Naive thymus-derived CD8-positive, alpha-beta T cell (primary cell): ENCODE measurements at places on chromosomes 6 and 20. TPM values are rescaled to one million over a fixed set of nuclear protein-coding genes. Genes with fewer than 3 reads are reported as not detected.

GRCh38 chr20:51460569-51461265, 81.8 kb downstream of the NFATC2 start:
- H3K27ac ChIP-seq: peak overlapping the region; percentile 5
- no peak for DNase-seq
- no peaks in the 10 kb centered on the region for H3K27me3 ChIP-seq
- H3K4me1 ChIP-seq: peaks cover 5% of the 10 kb centered on the region

DNA sequence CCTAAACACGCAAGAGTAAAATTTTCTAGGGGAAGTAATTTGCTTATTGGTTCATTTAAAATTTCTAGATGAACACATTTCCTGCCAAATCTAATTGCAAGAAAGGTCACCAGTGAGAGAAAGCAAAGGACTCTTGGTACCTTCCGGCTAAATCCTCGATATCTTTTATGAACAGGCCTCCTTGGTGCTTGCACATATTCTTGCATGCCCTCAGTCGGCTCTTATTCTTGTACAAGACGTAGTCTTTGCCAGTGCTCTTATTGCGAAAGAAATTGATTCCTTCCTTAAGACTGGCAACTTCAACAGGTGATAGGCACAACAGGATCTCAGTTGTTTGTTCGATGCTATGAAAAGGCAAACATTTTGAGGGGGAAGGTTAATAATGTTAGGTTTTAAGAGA, 141.7 kb upstream of the CARMIL1 start:
- peaks cover 22% of the 10 kb centered on the region for H3K36me3 ChIP-seq
- DNase-seq: peak; percentile 25
- H3K4me1 ChIP-seq: peaks cover 42% of the 10 kb centered on the region
- H3K27me3 ChIP-seq: no peaks in the 10 kb centered on the region
- peak overlapping the region; percentile 86 for H3K4me3 ChIP-seq

Gene BMP2
- polyA plus RNA-seq: not detected

Gene FAM184A
- 0.51 TPM for polyA plus RNA-seq

DNA sequence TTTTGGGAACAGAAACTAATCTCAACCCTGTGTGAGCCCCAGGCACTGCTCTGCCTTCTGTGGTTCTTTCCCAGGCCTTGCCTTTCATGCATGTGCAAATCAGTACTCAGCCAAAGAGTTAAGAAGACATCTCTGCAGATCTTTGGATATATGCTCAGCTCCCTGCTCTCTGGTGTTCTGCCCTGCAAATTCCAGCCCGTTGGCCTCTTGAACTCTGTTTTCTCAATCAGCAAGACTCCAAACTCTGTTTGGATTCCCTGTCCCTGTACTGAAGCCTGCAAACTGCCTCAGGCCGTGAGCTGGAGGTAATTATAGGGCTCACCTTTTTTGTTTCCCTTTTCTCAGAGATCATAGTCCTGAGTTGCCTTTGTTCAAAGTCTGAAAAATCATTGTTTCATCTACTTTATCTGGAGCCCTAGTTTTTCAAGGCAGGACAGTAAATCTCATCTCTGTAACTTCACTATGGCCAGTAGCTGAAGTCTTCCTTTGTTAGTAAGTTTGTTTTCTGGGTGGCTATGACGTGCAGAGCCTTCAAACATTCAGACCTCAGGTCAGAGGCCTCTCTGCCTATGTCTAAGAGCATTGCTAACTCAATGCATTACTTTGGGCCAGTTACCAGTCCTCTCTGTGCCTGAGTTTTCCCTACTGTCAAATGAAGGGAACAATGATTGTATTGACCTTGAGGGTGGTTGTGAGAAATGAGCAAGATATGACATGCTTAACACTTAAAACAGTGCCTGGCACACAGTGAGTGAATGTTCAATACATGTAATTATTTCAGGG, 15.9 kb upstream of the MDFI start:
- H3K27ac ChIP-seq: no peak overlapping the region
- H3K36me3 ChIP-seq: no peaks in the 10 kb centered on the region
- peaks cover 7% of the 10 kb centered on the region for H3K4me1 ChIP-seq
- no peak for DNase-seq
- H3K4me3 ChIP-seq: no peak overlapping the region

DNA sequence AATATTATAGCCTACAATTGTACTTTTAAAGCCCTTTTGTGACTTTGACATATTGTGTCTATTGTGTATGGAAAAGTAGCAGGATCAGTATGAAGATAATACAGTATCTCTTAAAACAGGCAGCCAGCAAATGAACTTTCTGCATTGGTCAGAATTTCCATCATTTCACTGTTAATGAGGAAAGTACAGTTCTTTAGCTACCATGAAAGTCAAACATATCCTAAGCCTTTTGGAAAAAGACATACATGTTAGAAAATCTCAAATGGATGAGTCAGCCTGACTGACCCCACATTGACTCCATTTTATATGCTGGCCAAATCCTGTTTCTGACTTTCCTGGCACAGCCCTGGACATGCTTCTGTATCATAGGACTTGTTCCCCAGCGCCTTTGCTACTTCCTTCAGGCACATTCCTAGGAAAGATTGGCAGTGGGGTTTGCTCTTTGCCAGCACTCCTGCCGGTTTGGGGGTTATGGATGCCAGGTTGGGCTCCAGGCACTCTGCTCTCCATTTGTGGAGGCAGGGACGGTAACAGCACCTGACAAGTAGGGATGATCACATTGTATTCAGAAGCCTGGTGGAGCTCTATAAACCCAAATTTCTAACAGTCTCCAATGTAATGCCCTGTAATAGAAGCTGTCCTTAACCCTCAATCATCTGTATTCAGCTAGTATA, 43.7 kb downstream of the TOP1 start:
- H3K27me3 ChIP-seq: no peaks in the 10 kb centered on the region
- DNase-seq: no peak
- H3K27ac ChIP-seq: no peak overlapping the region
- no peaks in the 10 kb centered on the region for H3K36me3 ChIP-seq
- peaks cover 85% of the 10 kb centered on the region for H3K4me1 ChIP-seq

DNA sequence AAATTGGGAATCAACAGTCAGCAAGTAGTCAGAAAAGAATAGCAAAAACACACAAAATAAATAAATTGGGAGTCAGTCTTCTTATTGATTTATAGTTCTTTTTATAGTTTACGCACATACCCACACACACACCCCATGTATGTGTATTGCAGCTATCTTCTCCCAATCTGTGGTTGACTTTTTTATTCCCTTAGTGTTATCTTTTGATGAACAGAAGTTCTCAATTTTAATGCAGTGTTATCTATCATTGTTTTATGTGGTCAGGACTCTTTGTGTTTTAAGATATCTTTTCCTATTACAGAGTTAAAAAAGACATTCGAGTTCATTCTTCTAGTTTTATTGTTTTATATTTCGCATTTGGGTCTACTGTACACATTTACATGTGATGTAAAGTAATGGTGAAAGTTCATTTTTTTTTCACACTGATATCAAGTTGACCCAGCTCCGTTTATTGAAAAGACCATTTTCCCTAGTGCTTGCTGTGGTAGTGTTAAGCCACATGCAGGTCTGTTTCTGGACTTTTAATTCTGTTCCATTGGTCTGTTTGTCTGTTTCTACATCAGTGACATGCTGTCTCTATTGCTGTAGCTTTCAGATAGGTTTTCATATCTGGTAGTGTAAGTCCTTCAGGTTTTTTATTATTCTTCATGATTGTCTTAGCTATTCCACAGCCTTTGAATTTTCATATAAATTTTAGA, 78.4 kb downstream of the ZFAND3 start:
- DNase-seq: no peak
- H3K27me3 ChIP-seq: no peaks in the 10 kb centered on the region
- H3K36me3 ChIP-seq: peaks cover 22% of the 10 kb centered on the region
- no peak overlapping the region for H3K27ac ChIP-seq
- H3K4me1 ChIP-seq: peaks cover 22% of the 10 kb centered on the region

- peaks cover 23% of the 10 kb centered on the region for H3K36me3 ChIP-seq
- H3K4me3 ChIP-seq: no peak overlapping the region
- H3K27me3 ChIP-seq: no peaks in the 10 kb centered on the region
- H3K4me1 ChIP-seq: peaks cover 17% of the 10 kb centered on the region
Measured at GRCh38 chr6:144597511-144597910, 312.4 kb downstream of the UTRN start.

Gene NKX2-2
- not detected for polyA plus RNA-seq

DNA sequence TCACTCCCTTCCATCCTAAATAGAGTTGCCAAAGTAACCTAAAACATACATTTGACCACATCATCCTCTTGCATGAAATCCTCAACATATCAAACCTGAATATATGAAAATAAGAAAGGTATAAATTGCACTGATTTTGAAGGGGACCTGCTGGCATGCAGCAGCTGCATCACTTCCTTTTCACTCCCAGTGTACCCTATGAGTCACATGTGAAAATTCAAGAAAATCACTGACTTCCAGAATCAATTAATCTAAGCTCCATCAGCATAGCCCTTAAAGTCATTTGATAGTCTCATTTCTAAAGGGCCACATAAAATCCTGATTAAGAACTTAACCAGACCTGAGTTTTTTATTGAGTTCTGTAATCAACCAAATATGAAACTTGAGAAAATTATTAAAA, 24.3 kb downstream of the SNX14 start:
- no peak overlapping the region for H3K27ac ChIP-seq
- peaks cover 30% of the 10 kb centered on the region for H3K36me3 ChIP-seq
- no peak for DNase-seq
- no peak overlapping the region for H3K4me3 ChIP-seq
- no peaks in the 10 kb centered on the region for H3K27me3 ChIP-seq

GRCh38 chr20:14700639-14700960, 363.2 kb upstream of the FLRT3 start:
- H3K36me3 ChIP-seq: no peaks in the 10 kb centered on the region
- no peaks in the 10 kb centered on the region for H3K27me3 ChIP-seq
- no peak overlapping the region for H3K4me3 ChIP-seq

Gene TINAG
- not detected for polyA plus RNA-seq

GRCh38 chr20:44520881-44521280, 989 bp downstream of the SERINC3 start:
- no peaks in the 10 kb centered on the region for H3K36me3 ChIP-seq
- peaks cover 65% of the 10 kb centered on the region for H3K4me1 ChIP-seq
- no peaks in the 10 kb centered on the region for H3K27me3 ChIP-seq
- peak overlapping the region; percentile 90 for H3K4me3 ChIP-seq
- no peak for DNase-seq

Gene ZNF343
- 5.0 TPM for polyA plus RNA-seq

DNA sequence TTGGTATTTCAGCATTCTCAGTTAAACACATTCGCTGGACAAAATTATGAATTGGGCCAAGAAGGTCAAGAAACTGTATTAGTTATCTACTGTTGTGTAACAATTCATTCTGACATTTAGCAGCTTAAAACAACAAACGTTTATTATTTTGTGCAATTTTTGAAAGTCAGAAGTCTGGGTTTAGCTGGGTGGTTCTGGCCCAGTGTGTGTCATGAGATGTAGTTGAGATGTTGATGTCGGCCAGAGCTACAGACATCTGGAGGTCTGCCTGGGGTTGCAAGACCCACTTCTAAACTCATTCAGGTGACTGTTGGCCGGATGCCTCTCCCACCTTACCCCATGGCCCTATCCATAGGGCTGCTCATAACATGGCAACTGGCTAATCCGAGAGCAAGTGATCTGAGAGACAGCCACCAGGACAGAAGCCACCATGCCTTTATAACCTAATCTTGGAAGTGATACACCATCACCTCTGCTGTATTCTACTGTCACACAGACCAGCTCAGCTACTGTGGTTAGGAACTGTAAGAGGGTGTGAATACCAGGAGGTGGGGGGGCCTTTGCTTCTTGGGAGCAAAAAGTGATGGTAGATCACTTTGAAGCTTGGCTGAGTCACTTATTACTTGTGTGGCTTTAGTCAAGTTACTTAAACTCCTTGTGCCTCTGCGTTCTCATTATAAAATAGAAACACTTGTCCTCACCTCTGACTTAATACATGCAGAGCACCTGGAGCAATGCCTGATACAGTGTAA, 217.0 kb upstream of the MYLIP start:
- no peaks in the 10 kb centered on the region for H3K4me1 ChIP-seq
- peaks cover 5% of the 10 kb centered on the region for H3K27me3 ChIP-seq
- no peak overlapping the region for H3K4me3 ChIP-seq
- no peaks in the 10 kb centered on the region for H3K36me3 ChIP-seq
- no peak for DNase-seq

DNA sequence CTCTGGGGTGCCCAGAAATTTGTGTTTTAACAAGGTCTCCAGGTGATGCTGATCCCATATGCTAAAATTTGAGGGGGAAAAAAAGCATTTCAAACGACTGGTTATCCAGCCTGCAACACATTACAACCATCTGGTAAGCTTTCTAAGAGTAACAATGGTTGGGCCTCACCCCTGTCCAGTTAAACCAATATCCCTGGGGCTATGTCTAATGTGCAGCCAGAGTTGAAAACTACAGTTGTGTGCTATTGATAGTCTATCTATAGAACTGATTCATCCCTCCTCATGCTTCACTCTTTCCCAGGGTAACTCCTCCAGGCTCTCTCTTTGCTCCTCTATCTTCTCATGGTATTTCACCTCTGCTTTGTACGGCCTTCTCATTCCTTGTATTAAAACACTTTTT, 458.3 kb downstream of the MMUT start:
- no peaks in the 10 kb centered on the region for H3K36me3 ChIP-seq
- DNase-seq: no peak
- H3K27me3 ChIP-seq: no peaks in the 10 kb centered on the region
- no peak overlapping the region for H3K4me3 ChIP-seq

Gene TFAP2B
- not detected for polyA plus RNA-seq

GRCh38 chr6:147173140-147173539, 31.1 kb upstream of the STXBP5 start:
- peaks cover 1% of the 10 kb centered on the region for H3K4me1 ChIP-seq
- no peak for DNase-seq
- no peak overlapping the region for H3K4me3 ChIP-seq

Gene THBD
- polyA plus RNA-seq: not detected

Gene OR2H2
- polyA plus RNA-seq: not detected

DNA sequence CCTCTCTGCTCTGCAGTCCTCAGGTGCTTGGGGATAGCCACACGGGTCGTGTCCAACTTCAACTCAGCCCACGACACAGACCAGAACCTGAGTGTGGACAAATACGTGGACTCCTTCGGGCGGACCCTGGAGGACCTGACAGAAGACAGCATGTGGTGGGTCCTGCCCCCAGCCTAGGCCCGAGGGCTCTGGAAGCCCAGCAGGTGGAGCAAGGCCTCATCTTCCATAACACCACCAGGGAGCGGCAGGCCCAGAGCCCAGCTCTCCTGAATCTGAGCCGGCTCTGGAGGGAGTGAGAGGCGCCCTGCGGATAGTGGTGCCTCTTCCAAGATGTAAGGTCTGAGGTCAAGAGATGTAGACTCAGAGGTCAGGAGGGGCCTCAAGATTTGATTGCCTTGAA, 19.6 kb downstream of the TGM6 start:
- H3K27ac ChIP-seq: no peak overlapping the region
- peaks cover 5% of the 10 kb centered on the region for H3K36me3 ChIP-seq
- no peak for DNase-seq
- peaks cover 1% of the 10 kb centered on the region for H3K27me3 ChIP-seq

- no peak for DNase-seq
- H3K27me3 ChIP-seq: no peaks in the 10 kb centered on the region
- no peak overlapping the region for H3K27ac ChIP-seq
- no peak overlapping the region for H3K4me3 ChIP-seq
- H3K36me3 ChIP-seq: no peaks in the 10 kb centered on the region
- no peaks in the 10 kb centered on the region for H3K4me1 ChIP-seq
Measured at GRCh38 chr6:36815962-36816735, 23.1 kb downstream of the CPNE5 start.

Gene NCR2
- not detected for polyA plus RNA-seq
